ENCODE measurements at places on chromosomes 16 and 17.
A peak's percentile ranks its signal among the peaks of the same experiment; 100 is the strongest.

GRCh38 chr16:56332464-56333079 lies 92.8 kb downstream of the AMFR start:
- peak; percentile 62 for DNase-seq
- H3K4me3 ChIP-seq: peak overlapping the region; percentile 43
- peak overlapping the region; percentile 52 for H3K27ac ChIP-seq
- H3K36me3 ChIP-seq: peaks cover 3% of the 10 kb centered on the region
- peaks cover 34% of the 10 kb centered on the region for H3K4me1 ChIP-seq

DNA sequence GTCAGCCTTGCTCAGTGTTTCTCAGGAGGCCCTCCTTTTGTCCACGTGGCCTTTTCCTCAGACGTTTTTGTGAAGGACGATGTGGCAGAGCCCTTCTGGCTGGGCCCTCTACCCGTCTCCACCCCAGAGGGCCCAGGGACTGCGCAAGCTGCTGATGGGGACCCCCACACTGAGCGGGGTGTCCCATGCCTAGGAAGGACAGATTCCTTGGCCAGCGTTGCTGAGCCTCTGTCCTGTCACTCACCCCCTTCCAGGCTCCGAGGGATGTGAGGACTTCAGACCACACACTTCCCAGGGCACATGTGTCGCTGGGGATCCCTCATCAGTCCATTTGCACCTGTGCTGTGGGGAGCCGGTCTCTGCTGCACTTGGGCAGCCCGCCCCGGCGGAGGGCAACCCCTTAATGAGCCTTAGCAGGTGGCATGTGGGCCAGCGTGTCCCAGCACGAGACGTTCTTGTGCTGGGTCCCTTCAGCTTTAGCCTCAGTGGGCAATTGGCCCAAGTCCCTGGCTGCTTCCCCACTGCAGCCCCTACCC lies 48.3 kb downstream of the NT5M start:
- no peaks in the 10 kb centered on the region for H3K36me3 ChIP-seq
- H3K4me3 ChIP-seq: no peak overlapping the region
- peaks cover 6% of the 10 kb centered on the region for H3K27me3 ChIP-seq
- no peak for DNase-seq
- no peak overlapping the region for H3K27ac ChIP-seq

- H3K27ac ChIP-seq: no peak overlapping the region
- H3K4me1 ChIP-seq: no peaks in the 10 kb centered on the region
- peaks cover 2% of the 10 kb centered on the region for H3K27me3 ChIP-seq
- no peak overlapping the region for H3K4me3 ChIP-seq
- no peaks in the 10 kb centered on the region for H3K36me3 ChIP-seq
- no peak for DNase-seq
Observed at GRCh38 chr16:6016530-6017184, 919.1 kb upstream of the EEF2KMT start.

- no peak overlapping the region for H3K4me3 ChIP-seq
- H3K36me3 ChIP-seq: peaks cover 7% of the 10 kb centered on the region
- H3K27me3 ChIP-seq: no peaks in the 10 kb centered on the region
- no peaks in the 10 kb centered on the region for H3K4me1 ChIP-seq
- H3K27ac ChIP-seq: no peak overlapping the region
- DNase-seq: no peak
Observed at GRCh38 chr17:34675143-34675542, 95.8 kb downstream of the TMEM132E start.

GRCh38 chr17:7348478-7349242 lies 3.3 kb upstream of the KCTD11 start:
- no peak overlapping the region for H3K4me3 ChIP-seq
- H3K36me3 ChIP-seq: no peaks in the 10 kb centered on the region
- peaks cover 2% of the 10 kb centered on the region for H3K4me1 ChIP-seq
- H3K27me3 ChIP-seq: peaks cover 8% of the 10 kb centered on the region

DNA sequence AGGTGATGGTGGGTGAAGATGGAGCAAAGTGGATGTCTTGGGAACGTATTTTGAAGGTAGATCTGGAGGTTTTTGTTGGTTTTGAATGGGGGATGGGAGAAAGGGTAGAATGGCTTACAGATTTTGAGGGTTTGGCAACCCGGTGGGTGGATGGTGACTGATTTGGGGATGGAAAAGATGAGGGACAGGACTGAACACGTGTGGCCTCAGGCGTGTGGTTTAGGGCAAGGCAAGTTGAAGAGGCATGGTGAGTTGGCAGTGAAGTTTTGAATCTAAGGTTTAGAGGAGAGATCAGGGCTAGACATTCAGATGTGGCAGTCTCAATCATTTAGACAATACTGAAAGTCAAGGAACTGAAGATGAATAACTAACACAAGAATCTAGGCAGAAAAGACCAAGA lies 5.0 kb upstream of the DCTPP1 start:
- no peak overlapping the region for H3K4me3 ChIP-seq
- peaks cover 9% of the 10 kb centered on the region for H3K27me3 ChIP-seq
- H3K27ac ChIP-seq: peak overlapping the region; percentile 64

DNA sequence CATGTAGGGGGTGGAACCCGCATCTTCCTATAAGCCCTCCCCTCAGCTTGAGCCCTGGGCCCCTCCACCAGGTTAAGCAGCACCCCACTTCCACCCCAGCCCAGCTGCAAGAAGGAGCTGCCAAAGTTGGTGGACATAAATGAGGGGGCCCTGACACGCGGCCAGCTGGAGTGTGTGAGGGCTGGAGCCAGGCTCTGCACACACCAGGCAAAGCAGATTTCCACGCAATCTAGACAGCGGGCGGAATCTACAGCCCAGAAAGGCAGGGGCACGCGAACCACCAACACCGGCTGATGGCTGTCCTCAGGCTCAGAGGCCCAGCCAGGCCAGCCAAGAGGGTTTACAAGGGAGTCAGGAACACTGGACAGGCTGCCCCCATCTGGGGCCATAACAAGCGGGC lies 171.2 kb downstream of the ZNF423 start:
- no peak for DNase-seq
- H3K27me3 ChIP-seq: peaks cover 29% of the 10 kb centered on the region
- H3K36me3 ChIP-seq: peaks cover 9% of the 10 kb centered on the region
- H3K27ac ChIP-seq: peak overlapping the region; percentile 38

All from glutamatergic neuron (in vitro differentiated cells).